Adrenal gland (tissue), 19 donors: ENCODE measurements at places on chromosomes 2 and 18. TPM values are rescaled to one million over a fixed set of nuclear protein-coding genes. Genes with fewer than 3 reads are reported as not detected.

The GNAL gene
- total RNA-seq = 2.9 TPM

The GEN1 gene
- total RNA-seq = 3.4 TPM

The ALK gene
- total RNA-seq = 0.32 TPM

The RAB27B gene
- total RNA-seq = not detected

The NCKAP5 gene
- 1.8 TPM for total RNA-seq

The INSIG2 gene
- 8.8 TPM for total RNA-seq
